ENCODE measurements at places on chromosomes 1 and 21.

DNA sequence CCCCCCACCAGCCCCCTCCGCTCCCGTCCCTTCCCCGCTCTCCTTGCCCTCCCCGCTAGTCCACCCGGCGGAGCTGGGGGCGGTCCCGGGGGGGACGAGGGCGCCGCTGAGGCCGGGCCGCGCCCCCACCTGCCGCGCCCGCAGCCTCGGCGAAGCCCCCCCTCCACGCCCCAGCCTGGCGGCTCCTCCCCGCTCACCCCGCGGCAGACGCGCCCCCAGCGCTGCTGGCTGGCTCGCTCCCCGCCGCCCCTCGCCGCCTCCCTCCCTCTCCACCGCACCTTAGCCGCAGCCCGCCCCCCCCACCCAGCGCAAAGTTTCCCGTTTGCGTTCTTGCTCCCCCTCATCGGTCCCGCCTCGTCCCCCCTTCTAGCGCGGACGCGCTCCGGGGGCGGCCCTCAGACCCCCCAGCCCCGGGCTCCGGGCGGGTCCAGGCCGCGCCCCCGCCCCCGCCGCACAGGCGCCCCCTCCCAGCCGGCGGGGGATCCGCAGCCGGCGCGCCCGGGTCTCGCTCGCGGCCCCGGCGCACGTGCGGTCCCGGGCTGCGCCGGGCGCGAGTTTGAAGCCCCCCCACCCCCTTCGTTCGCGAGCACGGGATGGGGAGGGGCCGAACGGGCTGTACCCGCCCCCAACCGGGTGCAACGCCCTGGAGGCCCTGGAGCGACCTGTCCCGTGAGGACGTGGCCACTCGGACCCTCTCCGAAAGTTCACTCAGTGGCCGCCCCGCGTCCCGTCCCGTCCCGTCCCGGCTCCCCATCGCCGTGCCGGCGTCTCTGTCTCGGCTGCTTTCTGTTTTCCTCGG is 623 bp downstream of the PTPRF start:
- DNase-seq, result no peak

GRCh38 chr1:69246109-69246508 is 321.6 kb upstream of the LRRC7 start:
- no peak for DNase-seq

DNA sequence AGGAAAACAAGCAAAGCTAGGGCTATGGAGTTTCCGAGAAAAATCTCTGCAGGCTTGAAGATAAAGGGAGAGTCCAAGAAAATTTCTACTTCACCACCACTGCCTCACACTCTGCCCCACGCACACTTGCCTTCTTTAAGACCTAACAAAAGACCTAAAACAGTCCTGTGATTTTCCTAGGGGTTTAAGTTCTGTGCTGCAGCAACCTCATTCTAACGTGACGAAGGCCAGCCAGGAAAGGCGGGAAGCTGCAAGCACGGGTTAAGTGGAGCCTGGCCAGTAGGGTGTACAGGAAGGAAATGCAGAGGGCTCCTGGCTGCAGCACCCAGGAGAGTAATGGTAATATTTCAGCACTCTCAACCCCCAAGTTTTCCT is 1.5 kb downstream of the SPATA6 start:
- DNase-seq, result no peak

DNA sequence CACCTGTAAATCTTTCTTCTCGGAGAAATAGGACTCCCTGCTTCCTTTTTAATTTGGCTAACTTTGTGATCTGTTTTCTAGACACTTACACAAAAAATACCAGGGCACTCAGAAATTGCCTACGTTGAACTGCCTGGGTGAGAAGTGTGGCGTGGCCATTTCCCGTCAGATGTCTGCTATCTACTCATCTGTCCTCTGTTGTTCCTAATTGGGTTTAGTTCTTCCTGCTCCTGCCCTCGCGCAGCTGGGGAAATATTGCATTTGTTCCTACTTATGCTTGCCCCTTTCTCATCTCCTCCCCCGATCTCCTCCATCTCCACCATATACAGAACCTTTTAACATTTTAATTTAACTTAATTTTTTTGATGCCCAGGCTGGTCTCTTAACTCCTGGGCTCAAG is 55.1 kb downstream of the CD58 start:
- DNase-seq, result no peak

DNA sequence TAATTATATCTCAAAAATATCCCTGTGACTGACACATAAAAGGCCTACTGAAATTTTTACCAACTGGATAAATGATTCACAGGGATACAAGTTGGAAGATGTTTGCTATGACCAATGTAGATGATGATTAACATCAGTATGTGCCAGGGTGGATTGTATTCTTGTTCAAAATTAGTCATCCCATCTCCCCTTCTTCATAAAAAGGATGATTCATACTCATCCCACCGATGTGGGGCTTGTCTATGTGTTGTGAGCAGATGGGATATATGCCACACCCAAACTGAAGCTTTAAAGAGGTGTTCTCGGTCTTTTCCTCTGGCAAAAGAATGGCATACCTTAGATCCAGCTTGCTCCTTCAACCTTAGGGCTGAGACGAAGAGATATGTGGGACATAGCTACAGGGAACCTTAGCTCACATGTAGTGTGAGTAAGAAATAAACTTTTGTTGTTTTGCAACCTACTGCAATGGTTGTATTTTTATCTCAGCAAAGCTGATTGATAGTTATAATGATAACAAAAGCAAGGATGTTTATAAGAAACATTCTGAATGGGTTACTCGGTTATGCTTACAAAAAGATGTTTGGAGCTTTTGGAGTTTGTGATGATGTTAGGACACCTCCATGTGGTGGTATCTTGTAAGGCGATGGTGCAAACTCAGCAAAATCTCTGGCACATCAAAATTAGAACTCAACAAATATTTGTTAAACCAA is 29.4 kb downstream of the SPATA17 start:
- no peak for DNase-seq

DNA sequence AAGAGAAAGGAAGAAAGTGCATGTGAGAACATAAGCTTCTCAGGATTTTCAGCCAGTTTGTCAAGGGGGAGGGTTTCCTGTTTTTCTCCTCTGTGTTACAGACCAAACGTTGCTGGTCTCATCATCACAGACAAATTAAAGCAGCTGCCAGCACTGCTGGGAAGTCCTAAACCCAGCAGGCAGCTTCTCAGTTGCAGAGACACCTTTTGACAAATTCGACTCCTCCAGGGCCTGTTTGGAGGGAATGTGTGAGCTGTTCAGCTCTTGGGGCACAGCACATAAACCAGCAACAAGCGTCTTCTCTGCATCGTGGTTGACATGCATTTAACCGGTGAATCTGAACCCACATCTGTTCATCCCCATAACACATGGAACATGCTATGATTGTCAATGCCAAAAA is 454.6 kb upstream of the RUNX1 start:
- no peak for DNase-seq

DNA sequence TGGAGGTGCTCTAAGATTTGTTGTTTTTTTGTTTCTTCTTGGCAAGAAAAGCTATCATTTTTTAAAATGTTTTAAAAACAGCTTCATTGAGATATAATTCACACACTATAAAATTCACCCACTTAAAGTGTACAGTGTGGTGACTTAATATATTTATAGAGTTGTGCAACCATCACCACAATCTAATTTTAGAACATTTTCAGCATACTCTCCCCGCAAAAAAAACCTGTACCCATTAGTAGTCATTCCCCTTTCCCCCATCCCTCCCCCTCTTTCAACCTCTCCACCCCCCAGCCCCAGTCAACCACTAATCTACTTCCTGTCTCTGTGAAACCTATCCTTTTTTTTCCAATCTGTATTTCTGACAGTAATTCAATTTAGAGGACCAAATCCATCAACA is 30.6 kb downstream of the ZC3H11B start:
- no peak for DNase-seq

DNA sequence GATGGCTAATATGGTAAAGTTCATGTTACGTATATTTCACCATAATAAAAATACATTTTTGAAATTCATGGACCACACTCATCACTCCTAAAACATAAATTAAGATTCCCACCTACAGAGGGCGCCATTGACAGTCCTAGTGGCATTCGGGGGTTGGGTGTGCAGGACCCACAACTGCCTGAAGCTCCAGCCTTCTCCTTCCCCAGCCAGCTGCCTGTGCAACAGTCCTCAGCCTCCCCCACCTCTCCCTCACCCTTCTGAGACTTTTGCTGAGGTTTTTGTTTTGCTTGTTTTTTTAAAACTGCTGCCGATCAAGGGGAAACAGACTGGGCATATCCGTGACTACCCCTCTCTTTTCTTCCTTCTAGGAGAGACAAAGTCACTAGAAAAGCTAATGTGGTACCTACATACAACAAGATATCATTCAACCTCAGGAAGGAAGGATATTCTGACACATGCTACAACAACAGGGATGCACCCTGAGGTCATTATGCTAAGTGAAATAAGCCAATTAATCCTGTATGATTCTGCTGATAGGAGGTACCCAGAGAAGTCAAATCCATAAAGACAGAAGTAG is 9.2 kb upstream of the EVA1C start:
- DNase-seq, result no peak

GRCh38 chr1:90726986-90727480 is 9.9 kb upstream of the BARHL2 start:
- no peak for DNase-seq

- no peak for DNase-seq
Observed at GRCh38 chr1:234891427-234891826, 237.2 kb downstream of the TOMM20 start.

DNA sequence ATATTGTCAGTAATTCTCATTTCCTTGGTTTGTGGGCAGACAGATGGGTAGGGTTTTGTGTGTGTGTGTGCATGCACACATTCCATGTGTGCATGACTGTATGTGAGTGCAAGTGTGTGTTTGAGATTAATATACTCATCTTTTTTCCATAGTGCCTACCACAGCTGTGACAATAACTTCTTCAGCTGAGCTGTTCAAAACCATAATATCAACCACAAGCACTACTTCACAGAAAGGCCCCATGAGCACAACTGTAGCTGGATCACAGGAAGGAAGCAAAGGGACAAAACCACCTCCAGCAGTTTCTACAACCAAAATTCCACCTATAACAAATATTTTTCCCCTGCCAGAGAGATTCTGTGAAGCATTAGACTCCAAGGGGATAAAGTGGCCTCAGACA is 149.3 kb downstream of the ADGRL2 start:
- DNase-seq, result no peak

DNA sequence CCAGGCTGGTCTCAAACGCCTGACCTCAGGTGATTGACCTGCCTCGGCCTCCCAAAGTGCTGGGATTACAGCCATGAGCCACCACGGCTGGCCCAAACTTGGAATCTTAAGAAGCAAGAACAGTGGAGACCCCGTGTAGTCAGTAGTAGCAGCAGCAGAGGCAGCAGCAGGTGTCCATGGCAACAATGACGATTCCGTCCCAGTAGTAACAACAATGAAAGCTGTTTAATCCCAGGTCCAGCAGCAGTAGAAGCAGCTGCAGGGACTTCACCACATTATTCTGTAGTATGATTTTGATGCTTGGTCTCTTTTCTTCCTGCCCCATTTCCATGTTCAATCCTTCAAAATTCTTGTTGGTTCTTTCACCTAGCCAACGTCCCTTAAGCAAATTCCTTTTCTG is 69.6 kb upstream of the KCTD3 start:
- no peak for DNase-seq

DNA sequence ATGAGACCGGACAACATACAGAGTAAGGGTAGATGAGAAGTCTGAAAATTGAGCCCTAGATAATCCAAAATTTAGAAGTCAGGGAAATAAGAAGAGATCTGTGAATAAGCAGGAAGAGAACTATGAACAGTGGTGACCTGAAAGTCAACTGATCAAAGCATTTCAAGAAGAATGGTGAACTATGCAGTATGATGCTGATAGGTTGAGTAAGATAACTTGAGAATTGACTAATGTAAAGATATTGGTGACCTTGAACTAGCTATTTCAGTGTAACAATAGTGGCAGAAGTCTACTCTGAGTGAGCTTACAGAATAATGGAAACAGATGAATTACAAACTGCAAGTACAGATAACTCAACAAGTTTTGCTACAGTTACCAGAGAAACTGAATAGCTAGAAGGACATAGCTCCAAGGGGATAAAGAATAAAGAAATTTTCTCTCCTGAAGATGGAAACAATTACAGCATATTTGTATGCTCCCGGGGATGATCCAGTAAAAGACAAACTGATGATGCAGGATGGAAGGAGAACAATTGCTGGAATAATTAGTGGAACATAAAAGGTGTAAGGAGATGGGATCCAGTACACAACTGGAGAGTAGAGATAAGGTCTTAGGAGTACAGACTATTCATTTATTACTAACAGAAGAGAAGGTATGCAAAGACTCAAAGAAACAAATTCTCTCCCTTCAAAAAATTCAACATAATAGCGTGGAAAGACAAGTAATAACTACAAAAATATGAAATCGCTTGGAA is 10.9 kb downstream of the NRDC start:
- DNase-seq, result no peak

- no peak for DNase-seq
Observed at GRCh38 chr1:10204003-10204642, 6.2 kb upstream of the KIF1B start.

DNA sequence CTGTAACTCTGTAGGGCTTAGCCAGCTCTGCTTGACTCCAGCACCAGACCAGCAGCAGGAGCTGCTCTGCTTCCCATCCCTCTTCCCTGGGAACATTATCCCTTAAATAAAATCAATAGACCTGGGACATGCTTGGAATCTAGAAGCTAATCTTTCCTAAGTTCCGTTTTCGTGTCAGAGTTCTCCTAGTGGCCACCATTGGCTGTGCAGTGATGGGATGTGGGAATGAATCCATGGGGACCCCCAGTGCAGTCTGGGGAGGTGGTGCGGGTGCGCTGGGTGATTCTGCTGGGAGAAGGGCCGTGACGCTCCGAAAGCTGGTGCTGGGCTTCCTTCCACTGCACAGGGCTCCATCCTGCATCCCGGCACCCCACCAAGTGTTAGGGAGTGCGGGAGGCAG is 202.7 kb downstream of the CAMTA1 start:
- no peak for DNase-seq

GRCh38 chr1:65440322-65440900 is 19.9 kb downstream of the LEPR start:
- DNase-seq, result no peak

GRCh38 chr1:234917495-234918180 is 211.0 kb downstream of the TOMM20 start:
- DNase-seq, result no peak

DNA sequence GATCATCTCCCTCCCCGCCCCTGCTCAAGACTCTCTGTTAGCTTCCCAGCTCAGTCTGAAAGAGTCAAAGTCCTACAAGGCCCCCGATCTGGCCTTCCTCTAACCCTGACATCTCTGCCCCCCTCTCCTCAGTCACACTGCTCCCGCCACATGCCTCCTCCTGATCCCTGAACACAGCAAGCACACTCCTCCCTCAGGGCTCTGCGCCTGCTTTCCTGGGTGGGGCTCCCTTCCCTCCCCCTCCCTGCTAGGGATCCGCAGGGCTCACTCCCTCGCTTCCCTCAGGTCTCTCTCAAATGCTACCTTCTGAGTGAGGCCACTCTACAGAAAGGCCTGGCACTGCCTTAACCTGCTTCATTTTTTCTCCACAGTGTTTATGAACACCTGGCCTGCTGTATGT is 5.7 kb upstream of the GALE start:
- no peak for DNase-seq

DNA sequence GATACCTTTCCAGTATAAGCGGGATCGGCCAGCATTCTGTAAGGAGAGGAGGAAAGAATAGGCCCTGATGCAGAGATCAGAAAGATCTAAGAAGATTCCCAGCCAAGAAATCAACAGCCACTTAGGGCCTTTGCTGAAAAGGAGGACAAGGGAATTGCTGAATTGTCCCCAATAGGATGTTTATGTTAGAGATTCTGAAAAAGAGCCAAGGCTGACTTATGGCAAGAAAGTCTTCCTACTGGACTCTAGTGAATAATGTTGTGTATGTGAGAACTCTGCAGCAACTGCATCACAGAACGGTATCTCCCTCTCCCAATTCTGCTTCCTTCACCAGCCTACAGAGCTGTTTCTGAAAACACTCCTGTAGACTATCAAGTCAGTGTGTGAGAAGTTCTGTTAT is 298.0 kb upstream of the CXADR start:
- no peak for DNase-seq

- no peak for DNase-seq
Observed at GRCh38 chr1:169260478-169261151, 107.0 kb downstream of the NME7 start.

Data from activated naive CD4-positive, alpha-beta T cell (primary cell).